Urinary bladder (tissue), 4 donors: ENCODE measurements at places on chromosomes 5 and 9. TPM values are rescaled to one million over a fixed set of nuclear protein-coding genes. Genes with fewer than 3 reads are reported as not detected.

The TMEM215 gene
- total RNA-seq, result 0.21 TPM

The FOXI1 gene
- total RNA-seq, result not detected

DNA sequence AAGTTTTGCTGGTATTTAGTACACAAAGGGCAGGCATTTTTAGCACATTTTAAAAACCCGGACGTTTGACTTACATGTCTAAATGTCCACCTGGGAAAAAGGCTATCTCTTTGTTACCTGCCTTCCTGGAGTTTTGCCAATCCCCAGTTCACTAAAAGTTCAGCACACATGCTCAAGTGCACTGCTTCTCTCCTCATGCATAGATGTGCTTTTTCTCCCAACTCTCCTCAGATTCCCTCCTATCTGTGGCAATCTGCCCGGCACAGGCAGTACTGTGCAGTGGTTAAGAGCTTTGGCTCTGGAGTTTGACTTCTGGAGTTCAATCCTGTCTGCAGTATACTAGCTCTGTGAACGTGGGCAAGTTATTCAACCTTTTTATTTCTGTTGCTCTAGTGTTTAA is 8.3 kb upstream of the CCNO start:
- DNase-seq, result no peak

DNA sequence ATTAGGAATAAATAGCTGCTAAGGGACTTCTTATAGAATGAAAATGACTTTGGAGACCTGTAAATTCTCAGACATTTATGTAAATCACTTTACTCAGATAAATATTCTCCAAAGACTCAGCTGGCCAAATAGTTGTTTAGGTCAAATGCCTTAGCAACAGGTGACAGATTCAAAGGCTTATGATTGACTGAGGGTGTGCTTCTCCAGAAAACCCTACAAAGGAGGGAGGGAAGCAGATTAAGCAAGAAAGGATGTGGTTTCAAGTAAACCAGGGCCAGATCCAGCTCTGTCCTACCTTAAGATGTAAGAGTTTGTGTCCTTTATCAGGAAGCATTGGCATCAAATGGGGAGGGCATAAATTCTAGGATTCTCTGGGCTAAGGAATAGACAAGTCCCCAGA is 433.0 kb downstream of the TLE1 start:
- no peak for DNase-seq

DNA sequence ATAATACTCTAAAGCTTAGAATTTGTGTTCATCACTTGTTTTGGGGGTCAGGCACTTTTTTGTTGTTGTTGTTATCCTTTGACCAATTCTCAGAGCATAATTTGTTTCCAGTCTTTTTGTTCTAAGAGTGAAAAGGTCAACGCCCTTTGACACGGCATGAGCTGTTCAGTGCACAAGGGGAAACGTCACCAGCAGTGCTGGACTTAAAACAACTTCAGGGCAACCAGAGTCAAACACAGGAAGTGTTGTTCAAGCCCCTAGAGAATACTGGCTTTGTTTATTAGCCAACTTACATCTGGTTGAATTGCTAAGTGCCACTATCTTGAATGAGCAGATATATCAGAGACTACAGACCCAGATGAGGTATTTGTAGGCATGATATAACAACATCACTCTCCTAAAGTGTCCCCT is 368.9 kb downstream of the TMEM161B start:
- no peak for DNase-seq

DNA sequence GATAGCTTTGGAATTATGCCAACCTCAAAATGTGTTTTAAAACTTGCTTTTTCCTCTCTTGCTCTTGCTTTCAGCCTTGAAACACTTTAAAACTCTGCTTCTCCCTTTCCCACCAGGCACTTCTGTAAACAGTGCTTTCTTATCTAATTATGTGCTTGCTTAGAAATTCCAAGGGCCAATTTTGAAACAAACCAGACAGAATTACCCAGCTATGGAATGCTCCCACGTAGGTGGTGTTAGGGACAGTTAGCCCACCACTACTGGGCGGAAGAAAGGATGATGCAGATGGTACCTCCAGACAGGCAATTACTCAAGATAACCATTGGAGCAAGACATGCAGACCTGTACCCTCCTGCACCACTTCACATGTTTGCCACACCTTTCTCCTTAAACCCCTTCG is 523.0 kb upstream of the PTPRD start:
- DNase-seq, result no peak

- no peak for DNase-seq
Observed at GRCh38 chr9:119794836-119795235, 425.6 kb upstream of the BRINP1 start.

GRCh38 chr9:114283551-114284111 is 39.3 kb upstream of the ORM1 start:
- DNase-seq, result no peak

DNA sequence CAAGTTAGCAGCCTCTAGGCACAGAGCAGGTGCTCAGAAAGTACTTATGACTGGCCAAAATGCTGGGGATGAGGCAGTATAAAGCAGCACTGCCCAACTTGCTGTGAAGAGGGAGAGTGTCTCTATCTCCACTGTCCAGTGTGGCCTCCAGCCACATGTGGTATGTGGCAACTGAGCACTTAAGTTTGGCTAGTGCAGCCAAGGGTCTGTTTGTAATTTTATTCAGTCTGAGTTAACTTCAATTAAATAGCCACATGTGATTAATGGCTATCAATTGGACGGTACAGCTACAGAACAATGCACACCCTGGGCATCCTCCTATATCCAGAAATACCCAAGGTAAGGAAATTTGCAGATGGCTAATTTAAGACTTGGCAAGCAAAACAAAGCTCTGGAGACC is 26.9 kb downstream of the ROR2 start:
- DNase-seq, result no peak
